ENCODE measurements at places on chromosomes 2 and 18. TPM values are rescaled to one million over a fixed set of nuclear protein-coding genes. Genes with fewer than 3 reads are reported as not detected.

- no peak for DNase-seq
These were observed 145.5 kb upstream of the PELI1 start for GRCh38 chr2:64289737-64290136.

DNA sequence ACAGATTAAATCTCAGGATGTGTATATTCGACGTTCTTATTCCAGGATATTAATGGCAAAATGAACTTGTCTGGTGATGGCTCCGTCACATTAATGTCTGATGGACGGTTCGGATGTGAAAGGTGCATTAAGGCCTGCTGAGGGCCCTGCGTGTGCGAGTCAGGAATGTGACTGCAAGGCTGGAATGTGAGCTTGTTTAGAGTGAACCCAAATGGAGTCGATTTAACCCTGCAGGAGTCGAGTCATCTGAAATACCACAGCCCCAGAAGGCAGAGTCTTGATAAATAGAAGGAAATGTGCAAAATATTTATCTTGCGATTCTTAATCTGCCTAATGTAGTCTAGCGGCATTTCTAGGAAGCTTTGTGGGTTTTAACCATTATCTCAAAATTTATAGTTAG is 44.3 kb downstream of the RDH14 start:
- peak; percentile 94 for DNase-seq

DNA sequence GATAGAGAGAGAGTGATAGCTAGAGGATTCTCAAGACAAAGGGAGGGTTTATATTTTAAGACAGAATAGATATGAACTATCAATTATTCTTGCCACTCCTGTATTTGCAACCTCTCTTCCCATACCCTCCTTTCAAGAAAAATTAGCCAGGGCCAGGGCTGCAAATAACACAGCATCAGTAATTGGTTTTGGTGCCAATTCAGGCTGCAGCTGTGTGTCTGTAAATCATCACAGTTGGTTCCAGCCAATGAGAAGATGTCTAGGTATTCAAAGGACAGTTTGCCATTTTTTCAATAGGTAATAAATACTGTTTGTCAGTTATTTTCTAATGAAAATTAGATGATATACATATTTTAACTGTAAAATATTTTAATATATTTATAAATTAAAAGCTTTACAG is 73.5 kb downstream of the WDPCP start:
- DNase-seq: no peak

DNA sequence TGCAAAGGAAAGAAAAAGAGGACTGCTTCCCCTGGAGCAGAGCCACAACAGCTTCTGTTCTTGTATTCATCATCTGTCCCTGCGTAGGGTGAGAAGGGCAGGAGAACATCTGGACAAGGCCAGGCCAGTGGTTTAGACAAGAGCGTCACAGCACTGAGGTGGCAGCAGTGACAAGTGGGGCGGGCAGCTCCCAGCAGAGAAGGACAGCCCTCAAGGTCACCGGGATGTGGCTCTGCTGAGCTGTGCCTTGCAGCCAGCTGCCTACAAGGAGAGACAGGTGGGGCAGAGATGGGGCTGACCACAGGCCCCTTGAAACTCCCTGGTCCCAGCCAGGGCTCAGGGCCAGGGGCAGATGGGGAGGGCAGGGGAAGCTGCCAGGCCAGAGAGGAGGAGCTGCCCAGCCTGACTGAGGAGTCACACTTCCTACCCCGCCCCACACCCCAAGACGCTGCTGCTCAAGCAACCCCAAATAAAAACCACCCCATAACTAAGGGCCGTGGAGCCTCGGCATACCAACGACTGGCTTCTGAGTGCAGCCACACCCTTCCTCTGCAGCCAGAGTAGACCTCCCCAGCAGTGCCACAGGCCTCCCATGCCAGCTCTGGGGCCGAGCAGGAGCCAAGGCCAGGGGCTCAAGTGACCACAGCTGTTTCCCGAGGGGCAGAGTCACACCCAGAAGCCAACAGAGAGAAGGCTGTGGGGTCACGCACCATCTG is 5.4 kb downstream of the RAB11FIP5 start:
- no peak for DNase-seq

- DNase-seq: no peak
These were observed 372.7 kb upstream of the ID2 start for GRCh38 chr2:8309131-8309530.

DNA sequence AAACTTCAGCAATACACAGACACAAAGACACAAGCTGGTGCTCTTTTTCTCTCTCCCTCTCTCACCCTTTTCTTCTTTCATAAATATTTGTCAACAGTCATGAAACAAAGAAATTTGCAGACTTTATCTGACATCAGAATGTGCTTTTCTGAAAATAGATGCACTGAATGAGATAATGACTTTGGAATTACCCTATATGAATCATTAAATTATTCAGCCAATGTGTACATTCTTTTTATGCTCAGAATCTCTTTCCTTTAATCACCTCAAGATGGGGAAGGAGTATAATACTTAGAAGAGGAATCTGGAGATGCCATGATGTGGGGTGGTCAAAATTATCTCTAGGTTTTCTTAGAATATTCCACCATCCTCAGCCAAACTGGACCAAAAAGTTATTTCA is 289.9 kb downstream of the LRRTM1 start:
- no peak for DNase-seq

MALT1 gene
- 38.2 TPM for total RNA-seq

IL36RN gene
- 0.14 TPM for total RNA-seq
